Memory B cell (primary cell): ENCODE measurements at places on chromosomes 3 and 15.

- DNase-seq, result no peak
Measured at GRCh38 chr3:177341736-177342419, 144.6 kb upstream of the TBL1XR1 start.

- no peak for DNase-seq
Measured at GRCh38 chr3:27796365-27796875, 74.3 kb upstream of the EOMES start.

GRCh38 chr3:176574786-176575185, 622.5 kb downstream of the TBL1XR1 start:
- DNase-seq, result no peak

- DNase-seq, result no peak
Measured at GRCh38 chr3:45994419-45995235, 997 bp downstream of the FYCO1 start.

DNA sequence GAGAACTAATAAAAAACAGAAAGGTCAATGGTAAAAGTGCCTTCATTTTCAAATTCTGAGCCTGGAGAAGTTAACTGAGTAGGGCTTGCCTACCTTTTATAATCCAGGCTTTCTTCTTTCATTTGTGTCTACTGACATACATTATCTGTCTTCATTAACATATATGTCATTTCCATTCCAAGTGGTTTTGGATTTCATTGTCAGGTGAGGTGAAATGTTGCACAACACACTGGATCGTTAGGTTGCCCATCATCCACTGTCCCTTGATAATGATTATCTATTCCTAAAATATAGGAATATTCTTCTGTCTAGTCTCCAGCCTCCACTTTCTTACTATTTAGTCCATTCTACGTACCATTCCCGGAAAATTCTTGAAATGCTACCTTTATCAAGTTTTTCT, 55.0 kb upstream of the CP start:
- DNase-seq, result no peak

DNA sequence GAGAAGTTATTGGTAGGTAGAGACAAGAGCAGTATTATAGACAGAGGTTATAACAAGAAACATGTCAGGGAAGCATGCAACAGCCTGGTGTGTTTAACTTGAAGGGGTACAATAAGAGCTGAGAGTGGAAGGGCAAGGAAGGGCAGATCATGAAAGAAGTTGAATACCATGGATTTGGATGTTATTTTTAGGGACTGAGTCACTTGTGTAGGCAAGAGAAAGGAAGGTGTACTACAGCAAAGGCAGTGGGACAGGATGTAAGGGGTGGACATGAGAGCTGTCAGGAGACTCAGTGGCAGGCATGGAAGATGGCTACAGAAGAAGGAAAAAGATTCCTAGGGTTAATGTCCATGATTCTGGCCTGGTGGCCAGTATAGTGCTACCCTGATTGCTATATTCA, 66.4 kb downstream of the TFG start:
- DNase-seq, result no peak

- DNase-seq, result no peak
Measured at GRCh38 chr3:129039271-129040038, 21.1 kb upstream of the GP9 start.

DNA sequence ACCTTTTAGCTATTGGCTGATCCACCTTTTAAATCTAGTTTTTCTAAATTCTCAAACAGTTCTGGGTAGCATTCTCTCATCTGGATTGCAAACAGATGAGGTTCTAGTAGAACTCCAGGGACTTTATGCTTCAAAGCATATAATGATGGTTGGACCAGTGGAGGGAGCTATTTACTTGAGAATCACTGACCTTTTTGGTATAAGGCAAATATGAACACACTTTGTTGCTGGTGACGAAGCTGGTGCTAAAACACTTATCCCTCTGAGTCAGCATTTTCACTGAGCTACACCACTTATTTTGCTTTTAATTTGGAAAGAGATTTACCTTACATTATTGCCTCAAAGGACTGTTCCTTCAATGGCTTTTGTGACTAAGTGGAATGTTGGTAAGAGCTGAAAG, 58.6 kb upstream of the SLITRK3 start:
- DNase-seq, result no peak

DNA sequence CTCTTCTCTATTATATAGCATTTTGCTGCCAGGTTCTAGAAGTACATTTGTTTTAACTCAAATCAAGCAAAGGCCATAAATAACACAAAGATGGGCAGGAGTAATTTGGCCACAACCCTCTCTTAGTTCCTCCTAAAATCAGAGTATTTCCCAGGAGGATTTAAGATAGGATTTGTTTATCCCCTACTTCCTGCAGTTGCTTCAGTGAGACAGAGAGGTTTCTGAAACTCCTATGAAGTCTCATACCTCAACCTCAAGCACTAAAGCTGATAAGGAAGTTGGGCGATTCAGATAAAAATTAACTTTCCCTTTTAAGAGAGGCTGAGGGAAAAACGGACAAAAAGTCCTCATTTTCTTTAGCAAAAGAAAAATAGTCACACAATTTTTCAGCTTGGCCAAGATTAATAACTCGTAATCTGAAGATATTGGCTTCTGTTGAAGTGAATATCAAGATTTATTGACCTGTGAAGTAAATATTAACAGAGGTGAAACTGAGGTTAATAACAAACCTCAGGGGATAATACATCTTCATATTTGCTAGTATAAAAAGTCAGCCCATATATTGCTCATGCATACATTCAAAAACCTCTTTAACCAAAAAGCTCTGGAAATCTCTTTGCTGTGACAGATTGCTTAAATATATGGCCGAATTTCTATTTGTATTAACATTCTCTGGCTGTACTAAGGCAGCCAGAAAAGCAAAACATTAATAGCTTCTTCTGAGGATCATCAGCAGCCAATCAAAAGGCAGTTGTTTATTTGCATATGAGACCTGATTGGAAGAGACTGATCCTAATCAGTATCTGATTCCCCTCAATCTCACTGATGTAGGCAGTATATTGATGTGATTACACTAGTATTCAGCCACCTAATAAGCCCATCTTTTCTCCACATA, 90.6 kb upstream of the GADL1 start:
- no peak for DNase-seq

- DNase-seq, result no peak
Measured at GRCh38 chr3:120172070-120172469, 77.8 kb upstream of the GSK3B start.

DNA sequence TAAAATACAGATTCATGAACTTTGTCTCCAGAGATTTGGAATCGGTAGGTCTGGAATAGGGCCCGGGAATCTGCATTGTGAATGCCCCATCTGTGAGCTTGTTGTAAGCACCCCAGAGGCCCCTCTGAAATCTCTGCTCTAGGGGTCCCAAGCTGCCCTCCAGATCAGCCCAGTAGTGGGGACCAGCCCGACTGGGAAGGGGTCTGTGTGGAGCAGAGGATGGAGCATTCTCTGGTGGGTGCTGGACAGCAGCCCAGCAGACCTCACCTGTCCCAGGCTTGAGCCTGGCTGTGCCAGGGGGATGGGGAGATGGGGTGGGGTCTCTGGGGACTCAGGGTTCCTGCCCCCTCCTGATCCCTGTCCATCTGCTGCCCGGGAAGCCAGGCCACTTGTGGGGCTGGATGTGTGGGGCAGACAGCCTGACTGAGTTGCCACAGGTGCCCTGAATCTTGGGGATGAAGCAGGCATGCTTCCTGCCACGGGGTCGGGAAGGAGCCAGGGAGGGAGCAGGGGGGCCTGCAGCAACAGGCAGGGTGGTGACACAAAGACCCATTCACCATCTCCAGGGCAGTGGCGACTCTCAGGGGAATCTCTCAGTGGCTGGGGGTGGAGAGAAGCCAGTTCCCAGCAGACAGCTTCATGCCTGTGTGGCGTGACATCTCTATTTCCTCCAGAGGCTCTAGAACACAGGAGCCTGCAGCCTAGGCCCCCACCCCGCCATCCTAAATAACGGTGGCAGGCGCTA, 99.3 kb downstream of the WNT7A start:
- no peak for DNase-seq
